Activated CD4-positive, alpha-beta memory T cell treated with anti-CD3 and anti-CD28 coated beads for 36 hours (primary cell): ENCODE measurements at places on chromosomes 1 and 21.

DNA sequence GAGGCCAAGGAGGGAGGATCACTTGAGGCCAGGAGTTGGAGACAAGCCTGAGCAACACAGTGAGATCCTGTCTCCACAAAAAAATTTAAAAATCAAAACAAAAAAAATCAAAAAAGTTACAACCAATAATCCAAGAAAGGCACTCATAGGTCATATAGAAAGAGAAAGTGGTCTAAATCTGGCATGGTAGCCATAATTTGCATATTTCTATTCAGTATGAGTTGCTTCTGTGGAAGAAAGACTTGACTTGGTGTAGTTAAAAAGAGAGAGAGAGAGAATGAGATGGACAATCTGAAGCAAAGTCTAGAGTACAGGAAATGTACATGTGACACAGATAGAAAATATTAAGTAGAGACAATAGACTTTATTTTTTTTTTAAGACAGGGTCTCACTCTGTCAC is 22.5 kb downstream of the JMJD4 start:
- H3K27me3 ChIP-seq: no peaks in the 10 kb centered on the region
- H3K4me3 ChIP-seq: no peak overlapping the region

DNA sequence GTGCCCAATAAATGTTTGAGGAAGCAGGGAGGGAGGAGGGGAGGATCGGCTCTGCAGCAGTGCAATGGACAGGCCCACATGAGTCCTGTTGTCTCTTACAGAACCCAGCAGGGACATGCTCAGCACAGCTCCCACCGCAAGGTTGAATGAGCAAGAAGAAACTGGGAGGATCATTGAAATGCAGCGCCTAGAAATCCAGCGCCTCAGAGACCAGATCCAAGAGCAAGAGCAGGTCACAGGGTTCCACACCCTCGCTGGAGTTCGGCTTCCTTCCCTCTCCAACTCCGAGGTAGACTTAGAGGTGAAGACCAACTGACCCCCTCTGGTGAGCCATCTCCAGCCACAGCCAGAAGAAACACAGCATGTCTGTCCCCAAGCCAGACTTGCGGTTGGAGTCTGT is 15.9 kb upstream of the TMEM125 start:
- no peaks in the 10 kb centered on the region for H3K36me3 ChIP-seq
- H3K4me3 ChIP-seq: no peak overlapping the region
- no peaks in the 10 kb centered on the region for H3K4me1 ChIP-seq
- no peak overlapping the region for H3K27ac ChIP-seq
- H3K27me3 ChIP-seq: peaks cover 10% of the 10 kb centered on the region

- H3K4me1 ChIP-seq: no peaks in the 10 kb centered on the region
- DNase-seq: no peak
Measured at GRCh38 chr1:76066394-76066793, 8.2 kb upstream of the ST6GALNAC3 start.

- no peaks in the 10 kb centered on the region for H3K4me1 ChIP-seq
- no peak overlapping the region for H3K4me3 ChIP-seq
- DNase-seq: no peak
- H3K27ac ChIP-seq: no peak overlapping the region
- no peaks in the 10 kb centered on the region for H3K36me3 ChIP-seq
Measured at GRCh38 chr1:9844756-9845155, 21.0 kb upstream of the CLSTN1 start.

- no peak for DNase-seq
- H3K4me1 ChIP-seq: no peaks in the 10 kb centered on the region
- H3K36me3 ChIP-seq: no peaks in the 10 kb centered on the region
- H3K4me3 ChIP-seq: no peak overlapping the region
Measured at GRCh38 chr1:236341298-236341697, 52.8 kb upstream of the EDARADD start.

GRCh38 chr21:46608672-46609111 is 3.8 kb upstream of the S100B start:
- no peak for DNase-seq
- peaks cover 24% of the 10 kb centered on the region for H3K4me1 ChIP-seq
- no peak overlapping the region for H3K27ac ChIP-seq
- no peaks in the 10 kb centered on the region for H3K27me3 ChIP-seq

GRCh38 chr1:98398092-98398491 is 263.4 kb upstream of the SNX7 start:
- H3K4me1 ChIP-seq: peaks cover 4% of the 10 kb centered on the region
- H3K4me3 ChIP-seq: no peak overlapping the region
- H3K27me3 ChIP-seq: no peaks in the 10 kb centered on the region
- H3K27ac ChIP-seq: no peak overlapping the region
- H3K36me3 ChIP-seq: no peaks in the 10 kb centered on the region
- DNase-seq: no peak

DNA sequence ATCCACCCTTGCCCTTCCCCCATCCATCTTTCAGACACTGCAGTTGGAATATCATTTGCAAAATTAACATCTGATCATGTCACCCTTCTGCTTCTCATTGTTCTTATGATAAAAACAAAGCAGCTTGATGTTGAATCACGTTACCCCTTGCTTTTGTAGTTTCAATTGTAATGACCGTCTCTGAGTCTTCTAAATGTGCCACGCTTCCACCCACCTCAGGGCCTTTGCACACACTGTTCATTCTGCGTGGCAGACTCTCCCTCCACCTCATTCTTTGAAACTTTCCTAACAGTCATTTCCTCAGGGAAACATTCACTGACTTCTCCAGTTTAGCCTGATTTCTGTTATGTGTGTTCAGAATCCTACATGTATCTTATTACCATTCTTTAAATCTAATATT is 143.6 kb upstream of the LMO4 start:
- no peak for DNase-seq
- H3K36me3 ChIP-seq: no peaks in the 10 kb centered on the region
- H3K4me1 ChIP-seq: no peaks in the 10 kb centered on the region
- H3K27ac ChIP-seq: no peak overlapping the region
- H3K27me3 ChIP-seq: peaks cover 13% of the 10 kb centered on the region
- H3K4me3 ChIP-seq: no peak overlapping the region

- no peak for DNase-seq
- H3K36me3 ChIP-seq: no peaks in the 10 kb centered on the region
- H3K4me1 ChIP-seq: no peaks in the 10 kb centered on the region
Measured at GRCh38 chr1:224718470-224719053, 102.4 kb downstream of the CNIH3 start.
